Left lung (tissue), 14 donors: ENCODE measurements at places on chromosomes 7 and 10. TPM values are rescaled to one million over a fixed set of nuclear protein-coding genes. Genes with fewer than 3 reads are reported as not detected.

The OR2A42 gene
- not detected for total RNA-seq

DNA sequence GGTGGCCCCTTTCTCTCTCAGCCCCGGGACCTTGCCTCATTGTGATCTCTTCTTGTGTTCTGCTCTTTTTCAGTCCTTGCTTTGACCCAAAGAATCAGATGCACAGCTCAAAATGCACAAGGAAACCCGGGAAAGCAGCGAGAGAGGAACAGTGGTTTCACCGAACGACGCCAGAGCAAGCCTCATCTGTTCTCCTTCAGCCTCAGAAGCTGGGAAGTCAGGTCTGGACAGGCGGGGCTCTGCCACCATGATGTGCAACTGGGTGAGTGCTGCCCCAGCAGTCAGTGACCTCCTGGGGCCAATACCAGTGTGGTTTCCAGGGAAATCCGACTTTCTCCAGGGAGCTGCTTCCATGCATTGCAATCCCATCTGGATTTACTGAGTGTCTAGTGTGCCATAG, 133.4 kb downstream of the PRKCQ start:
- DNase-seq, result no peak
- H3K4me3 ChIP-seq, result no peak overlapping the region
- no peaks in the 10 kb centered on the region for H3K27me3 ChIP-seq
- H3K27ac ChIP-seq, result no peak overlapping the region
- no peaks in the 10 kb centered on the region for H3K4me1 ChIP-seq

The TPK1 gene
- 9.3 TPM for total RNA-seq

The NANOS1 gene
- total RNA-seq, result 1.0 TPM

GRCh38 chr7:112462236-112462635, 12.0 kb downstream of the IFRD1 start:
- H3K4me1 ChIP-seq, result no peaks in the 10 kb centered on the region
- H3K4me3 ChIP-seq, result no peak overlapping the region
- H3K27me3 ChIP-seq, result no peaks in the 10 kb centered on the region
- no peak for DNase-seq
- no peaks in the 10 kb centered on the region for H3K36me3 ChIP-seq

The DRGX gene
- not detected for total RNA-seq

- H3K4me3 ChIP-seq, result no peak overlapping the region
- no peak for DNase-seq
- H3K27me3 ChIP-seq, result no peaks in the 10 kb centered on the region
Measured at GRCh38 chr10:72736176-72736827, 44.4 kb downstream of the MCU start.

- H3K36me3 ChIP-seq, result no peaks in the 10 kb centered on the region
- no peak overlapping the region for H3K27ac ChIP-seq
- peaks cover 44% of the 10 kb centered on the region for H3K4me1 ChIP-seq
- peak; percentile 49 for DNase-seq
- H3K4me3 ChIP-seq, result no peak overlapping the region
Measured at GRCh38 chr7:50282813-50283605, 21.5 kb upstream of the IKZF1 start.

DNA sequence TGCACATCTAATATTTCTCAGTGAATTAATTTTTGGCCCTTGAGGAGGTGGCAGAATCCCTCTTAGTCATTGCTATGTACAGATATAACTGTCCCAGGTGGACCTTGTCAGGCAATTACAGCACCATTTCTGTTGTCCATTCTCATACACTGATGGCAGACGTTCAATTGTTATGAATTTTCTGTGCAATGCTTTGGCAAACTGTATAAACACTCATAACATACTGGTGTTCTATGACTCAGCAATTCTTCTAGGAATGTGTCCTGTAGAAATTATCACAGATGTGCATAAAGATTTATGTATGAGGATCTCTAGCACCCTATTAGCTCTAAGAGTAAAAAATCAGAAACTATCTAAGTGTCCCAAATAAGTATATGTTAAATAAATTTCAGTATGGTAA, 80.8 kb downstream of the DNAJB9 start:
- H3K4me3 ChIP-seq, result no peak overlapping the region
- no peaks in the 10 kb centered on the region for H3K36me3 ChIP-seq
- H3K4me1 ChIP-seq, result no peaks in the 10 kb centered on the region
- H3K27me3 ChIP-seq, result no peaks in the 10 kb centered on the region

DNA sequence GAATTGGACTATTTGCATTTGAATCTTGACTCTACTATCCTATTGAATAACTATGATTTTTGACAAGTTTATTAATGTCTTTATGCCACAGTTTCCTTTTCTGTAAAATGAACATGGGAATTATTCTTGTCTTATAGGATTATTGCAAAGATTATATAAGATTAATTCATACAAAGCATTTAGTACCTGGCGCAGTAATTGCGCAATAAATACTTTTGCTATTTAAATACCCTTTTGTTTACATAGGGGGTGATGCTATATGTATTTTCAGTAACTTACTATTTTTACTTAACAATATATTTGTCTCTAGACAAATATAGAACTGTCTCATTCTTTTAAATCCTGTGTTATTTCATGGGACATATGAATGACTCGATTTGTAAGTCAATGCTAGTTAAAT, 5.3 kb downstream of the MINPP1 start:
- H3K4me1 ChIP-seq, result peaks cover 10% of the 10 kb centered on the region
- no peak for DNase-seq
- no peaks in the 10 kb centered on the region for H3K36me3 ChIP-seq
- H3K27ac ChIP-seq, result no peak overlapping the region
- no peaks in the 10 kb centered on the region for H3K27me3 ChIP-seq

DNA sequence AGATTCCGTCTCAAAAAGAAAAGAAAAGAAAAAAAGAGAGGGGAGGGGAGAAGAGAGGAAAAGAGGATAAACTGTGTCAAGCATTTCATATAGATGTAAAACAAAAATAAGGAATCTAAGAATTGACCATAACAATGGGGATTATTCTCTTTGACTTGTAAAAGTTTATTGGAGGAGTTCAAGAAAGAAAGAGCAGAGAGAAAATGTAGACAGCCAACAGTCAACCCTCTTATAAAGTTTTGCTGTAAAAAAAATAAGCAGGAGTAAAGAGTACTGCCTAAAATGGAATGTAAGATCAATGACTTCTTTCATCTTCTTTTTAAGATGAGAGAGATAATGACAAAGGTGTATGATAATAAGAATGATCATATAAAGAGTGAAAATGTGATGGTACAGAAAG, 87.9 kb downstream of the SNX13 start:
- no peak overlapping the region for H3K4me3 ChIP-seq
- H3K27ac ChIP-seq, result no peak overlapping the region
- H3K27me3 ChIP-seq, result no peaks in the 10 kb centered on the region
- no peak for DNase-seq

The OR6B1 gene
- total RNA-seq, result not detected

DNA sequence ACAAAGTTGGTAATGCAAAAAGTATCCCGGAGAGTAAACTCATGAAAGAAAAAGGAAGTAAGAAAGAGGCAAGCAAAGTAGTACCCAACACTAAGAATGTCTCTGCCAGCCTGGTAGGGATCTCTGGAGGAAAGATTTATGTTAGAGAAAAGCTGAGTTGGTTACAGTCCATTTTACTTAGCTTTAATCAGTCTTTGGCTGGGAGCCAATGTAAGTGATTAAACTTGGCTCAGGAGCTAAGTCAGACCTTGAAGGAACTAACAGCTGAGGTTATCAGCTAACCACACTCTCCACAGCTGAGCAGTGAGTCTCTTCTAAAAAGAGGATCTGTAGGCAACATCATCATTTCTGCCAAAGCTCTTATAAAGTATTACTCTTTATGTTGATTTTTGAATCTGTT, 148.0 kb downstream of the ANKRD7 start:
- no peaks in the 10 kb centered on the region for H3K27me3 ChIP-seq
- peak; percentile 4 for DNase-seq
- no peaks in the 10 kb centered on the region for H3K36me3 ChIP-seq
- H3K4me1 ChIP-seq, result no peaks in the 10 kb centered on the region

The RPEL1 gene
- total RNA-seq, result 0.12 TPM

The ALOX5 gene
- total RNA-seq, result 145 TPM

GRCh38 chr10:43064331-43065075, 12.4 kb upstream of the RET start:
- peaks cover 15% of the 10 kb centered on the region for H3K27me3 ChIP-seq
- H3K27ac ChIP-seq, result no peak overlapping the region
- H3K36me3 ChIP-seq, result no peaks in the 10 kb centered on the region
- H3K4me3 ChIP-seq, result no peak overlapping the region

- no peaks in the 10 kb centered on the region for H3K36me3 ChIP-seq
- no peak overlapping the region for H3K27ac ChIP-seq
- no peaks in the 10 kb centered on the region for H3K4me1 ChIP-seq
- H3K4me3 ChIP-seq, result no peak overlapping the region
- H3K27me3 ChIP-seq, result no peaks in the 10 kb centered on the region
Measured at GRCh38 chr7:43960933-43961332, 34.7 kb downstream of the UBE2D4 start.

The GALNT11 gene
- total RNA-seq, result 36.5 TPM
